Stimulated activated CD8-positive, alpha-beta memory T cell treated with anti-CD3 and anti-CD28 coated beads, Interleukin-4, amount 100 ng/mL, for 48 hours (primary cell): ENCODE measurements at places on chromosomes 3 and 15.

- DNase-seq: peak; percentile 41
These were observed 50.2 kb downstream of the CA12 start for GRCh38 chr15:63331456-63331855.

DNA sequence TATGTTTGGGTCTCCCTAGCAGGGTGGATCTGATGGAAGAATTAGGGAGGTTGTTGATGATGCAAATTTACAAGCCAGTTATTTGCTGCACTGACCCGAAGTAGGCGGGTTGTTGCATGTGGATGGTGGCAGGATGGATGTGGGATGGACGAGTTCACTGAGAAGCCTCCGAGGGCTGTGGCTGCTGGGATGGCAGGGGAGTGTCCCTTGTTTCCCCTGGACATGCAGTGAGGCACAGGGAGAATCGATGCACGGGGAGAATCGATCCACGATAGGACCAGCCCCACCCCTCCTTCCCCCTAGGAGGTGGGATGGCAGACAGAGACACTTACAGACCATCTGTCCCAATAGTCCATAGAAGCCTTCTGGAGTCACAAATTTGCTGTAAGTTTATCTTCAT is 31.0 kb upstream of the KLF13 start:
- DNase-seq: no peak

- no peak for DNase-seq
These were observed 6.1 kb downstream of the EPB42 start for GRCh38 chr15:43214592-43215295.

- DNase-seq: no peak
These were observed 3.4 kb downstream of the SELENOK start for GRCh38 chr3:53888232-53888631.

GRCh38 chr3:36695113-36695768 is 69.1 kb downstream of the DCLK3 start:
- DNase-seq: no peak
